ENCODE measurements at places on chromosomes 13 and 19.

- no peak for DNase-seq
These were observed 23.4 kb downstream of the CEBPG start for GRCh38 chr19:33396701-33397535.

GRCh38 chr19:51737924-51738323, 13.8 kb downstream of the FPR1 start:
- no peak for DNase-seq

GRCh38 chr19:51127755-51128154, 3.0 kb downstream of the SIGLEC9 start:
- no peak for DNase-seq

DNA sequence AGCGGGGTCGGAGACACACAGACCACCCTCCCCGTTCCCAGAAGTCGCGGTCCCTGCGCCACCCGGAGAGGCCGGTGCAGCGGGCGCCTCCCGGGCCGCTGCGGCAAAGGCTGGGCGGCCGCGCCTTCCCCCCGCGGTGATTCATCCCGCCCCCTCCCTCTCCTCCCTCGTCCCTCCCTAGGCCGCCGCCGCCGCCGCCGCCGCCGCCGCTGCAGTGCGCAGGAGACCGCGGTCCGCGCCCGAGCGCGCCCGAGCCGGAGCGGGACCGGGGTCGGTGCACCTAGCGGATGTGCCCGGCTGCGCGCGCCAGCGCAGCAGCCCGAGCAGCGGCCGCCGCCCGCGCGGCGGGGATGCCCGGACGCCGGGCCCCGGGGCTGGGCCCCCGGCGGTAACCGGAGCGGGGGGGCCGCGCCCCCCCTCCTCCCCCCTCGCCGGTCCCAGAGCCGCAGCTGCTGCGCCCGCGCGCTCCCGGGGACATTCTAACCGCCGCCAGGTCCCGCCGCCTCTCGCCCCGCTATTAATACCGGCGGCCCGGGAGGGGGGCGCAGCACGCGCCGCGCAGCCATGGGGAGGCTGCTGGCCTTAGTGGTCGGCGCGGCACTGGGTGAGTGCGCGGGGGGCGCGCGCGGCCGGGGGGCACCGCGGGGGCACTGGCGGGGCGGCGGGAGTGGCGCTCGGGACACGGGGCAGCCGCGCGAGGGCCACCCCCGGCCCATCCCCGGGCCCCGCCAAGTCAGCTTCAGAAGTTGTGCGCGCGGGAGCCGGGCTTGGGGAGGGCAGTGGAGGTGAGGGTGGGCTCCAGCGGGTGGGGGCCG, at the start of gene SCN1B:
Gene SCN1B (plus strand): TSS at position 214 of the 815 bp plus-strand sequence. CDS start 351 bp downstream, at position 565.
- no peak for DNase-seq

GRCh38 chr13:26779321-26779720, 18.7 kb upstream of the GPR12 start:
- DNase-seq = no peak

DNA sequence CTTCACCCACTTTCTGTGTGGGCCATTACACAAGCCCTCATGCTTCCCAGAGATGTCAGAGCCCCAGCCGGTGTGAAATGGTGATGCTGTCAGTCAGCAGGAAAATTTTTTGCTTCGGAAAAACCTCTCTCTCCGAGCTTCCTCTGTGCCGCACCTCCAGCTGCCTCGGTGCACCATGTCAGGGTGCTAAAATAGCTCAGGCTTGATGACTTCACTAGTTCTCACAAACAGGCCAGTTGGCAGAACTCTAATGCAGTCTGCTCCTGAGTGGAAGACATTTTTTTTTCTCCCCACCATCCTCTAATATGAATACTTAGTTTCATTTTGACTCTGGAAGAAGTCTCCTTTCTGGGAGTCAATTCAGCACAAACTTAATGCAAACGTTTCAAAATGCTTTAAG, 71.3 kb downstream of the KLF12 start:
- no peak for DNase-seq

DNA sequence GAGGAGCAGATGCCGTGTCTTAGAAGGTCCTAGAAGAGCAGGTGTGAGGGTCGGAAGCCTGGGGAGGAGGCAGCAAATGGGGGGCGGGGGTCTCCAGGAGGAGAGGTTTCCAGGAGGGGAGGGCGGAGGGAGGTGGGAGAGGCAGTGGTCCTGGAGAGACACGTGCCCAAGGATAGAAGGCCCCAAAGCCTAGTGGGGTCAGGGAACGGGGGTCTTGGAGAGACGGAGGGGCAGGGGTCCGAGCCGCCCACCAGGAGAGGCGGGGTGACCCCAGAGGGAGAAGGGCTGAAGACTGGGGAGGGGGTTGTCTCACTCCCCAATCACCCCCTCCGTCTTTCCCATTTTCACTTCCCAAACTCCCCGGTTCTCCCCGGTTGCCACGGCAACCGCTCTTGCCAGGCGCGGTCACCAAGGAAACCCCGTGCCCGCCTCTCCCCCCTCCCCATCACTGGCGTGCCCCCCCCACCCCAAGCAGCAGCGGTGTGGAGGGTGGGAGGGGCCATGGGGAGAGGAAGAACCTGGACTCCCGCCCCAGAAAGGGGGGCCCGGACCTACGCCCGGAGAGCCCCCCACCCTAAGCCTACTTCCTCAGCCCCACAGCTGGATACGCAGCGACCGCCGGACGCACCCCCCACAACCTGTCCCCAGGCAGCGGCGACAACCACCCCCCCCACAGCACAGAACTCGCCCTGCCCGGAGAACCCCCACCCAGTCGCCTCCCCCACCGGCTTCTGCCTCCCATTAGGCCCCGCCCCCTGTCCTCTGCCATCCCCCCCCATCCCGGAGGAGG, 988 bp downstream of the LRRC4B start:
- DNase-seq = no peak

DNA sequence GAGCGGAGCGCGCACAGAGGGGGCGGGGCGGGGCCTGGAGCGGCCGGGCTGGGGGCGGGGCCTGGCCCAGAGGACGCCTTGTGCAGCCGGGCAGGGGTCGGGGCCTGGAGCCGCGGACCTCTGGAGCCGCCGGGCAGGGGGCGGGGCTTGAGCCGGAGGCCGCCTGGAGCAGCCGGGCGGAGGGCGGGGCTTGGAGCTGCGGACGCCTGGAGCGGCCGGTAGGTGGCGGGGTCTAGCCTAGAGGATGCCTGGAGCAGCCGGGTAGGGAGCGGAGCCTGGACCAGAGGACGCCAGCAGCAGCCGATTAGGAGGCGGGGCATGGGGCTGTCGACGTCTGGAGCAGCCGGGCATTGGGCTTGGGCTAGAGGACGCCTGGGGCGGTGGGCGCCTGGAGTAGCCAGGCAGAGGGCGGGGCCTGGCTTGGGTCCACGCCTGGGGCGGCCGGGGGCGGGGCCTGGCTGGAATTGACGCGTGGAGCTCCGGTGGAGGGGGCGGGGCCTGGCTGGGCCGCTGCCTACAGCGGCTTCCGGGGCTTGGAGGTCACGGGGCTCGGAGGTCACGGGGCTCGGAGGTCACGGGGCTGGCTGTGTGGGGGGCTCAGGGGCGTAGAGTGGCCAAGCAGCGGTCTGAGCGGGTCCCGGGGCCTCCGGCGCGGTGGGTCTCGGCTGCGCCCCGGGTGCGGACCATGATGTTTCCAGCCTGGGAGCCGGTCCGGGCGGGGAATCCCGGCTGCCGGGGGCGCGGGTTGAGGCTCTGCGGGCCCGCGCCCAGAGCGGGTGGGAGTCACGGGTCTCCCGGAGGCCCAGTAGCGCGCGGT, at the start of gene ANKRD10:
Gene ANKRD10 (minus strand): TSS at position 13 of the 817 bp plus-strand sequence. CDS start 135 bp downstream, outside the sequence.
- DNase-seq = peak; percentile 97

DNA sequence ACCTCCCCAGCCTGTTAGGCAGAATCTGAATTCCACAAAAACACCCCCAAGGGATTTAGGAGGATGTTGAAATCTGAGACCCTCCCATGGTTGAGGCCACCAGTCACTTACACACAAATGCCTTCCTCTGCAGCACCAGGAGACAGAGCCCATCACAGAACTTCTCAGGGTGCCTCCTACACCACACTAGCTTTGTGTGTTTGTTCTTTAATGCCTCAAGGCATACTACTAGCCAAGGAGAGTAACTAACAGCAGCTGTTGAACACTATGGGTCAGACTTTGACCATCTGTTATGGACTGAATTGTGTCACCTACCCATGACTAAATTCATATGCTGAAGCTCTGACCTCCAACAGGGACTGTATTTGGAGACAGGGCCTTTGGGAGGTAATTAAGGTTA, 9.5 kb upstream of the MED26 start:
- no peak for DNase-seq

- no peak for DNase-seq
These were observed 1035.1 kb upstream of the PCDH20 start for GRCh38 chr13:62450759-62451158.

GRCh38 chr13:67932991-67933390, 702.9 kb upstream of the PCDH9 start:
- no peak for DNase-seq

GRCh38 chr19:1843646-1844394, 4.5 kb downstream of the REXO1 start:
- no peak for DNase-seq

DNA sequence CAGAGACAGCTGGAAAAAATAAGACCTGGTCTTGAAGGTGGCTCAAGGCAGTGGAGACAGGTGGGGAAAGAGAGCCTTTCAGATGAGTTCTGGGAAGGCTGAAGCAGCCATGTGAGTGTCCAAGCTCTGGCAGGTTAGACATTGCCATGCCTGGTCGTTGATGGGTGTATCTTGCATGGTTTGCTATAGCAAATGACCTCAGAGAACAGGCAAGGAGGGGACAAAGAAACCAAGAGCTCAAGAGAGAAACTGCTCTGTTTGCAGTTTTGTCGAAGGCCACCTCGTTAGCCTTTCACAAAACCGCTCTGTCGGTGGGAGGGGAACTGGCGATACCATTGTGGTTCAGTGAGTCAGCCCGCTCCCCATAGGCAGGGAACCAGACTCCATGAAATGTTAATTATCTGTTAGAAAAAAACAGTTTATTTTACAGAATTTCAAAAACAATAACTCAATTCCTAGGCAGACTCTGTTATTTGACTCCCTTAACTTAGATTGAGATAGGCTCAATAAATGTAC, 82.8 kb upstream of the ARGLU1 start:
- no peak for DNase-seq

GRCh38 chr13:77623806-77624205, 73.7 kb upstream of the SLAIN1 start:
- DNase-seq = no peak

- DNase-seq = no peak
These were observed 93.3 kb downstream of the OXGR1 start for GRCh38 chr13:96900986-96901385.

DNA sequence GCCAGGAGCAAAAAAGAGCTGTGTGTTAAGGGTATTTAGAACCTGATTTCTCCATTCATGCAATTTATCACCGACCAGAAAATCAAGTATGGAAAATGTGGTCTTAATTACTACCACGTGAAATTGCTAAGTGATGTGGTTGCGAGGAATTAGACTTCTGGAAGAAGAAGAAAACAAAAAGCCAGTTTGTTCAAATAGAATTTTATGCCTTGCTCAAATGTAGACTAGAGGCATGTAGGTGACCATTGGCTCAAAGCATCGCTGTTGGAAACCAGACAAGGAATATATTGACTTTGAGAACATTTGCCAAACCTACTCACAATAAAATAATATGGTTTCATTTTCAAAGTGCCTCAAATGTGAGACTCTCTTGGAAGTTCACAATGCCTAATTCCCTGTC, 57.3 kb upstream of the LRCH1 start:
- DNase-seq = no peak

GRCh38 chr19:46748325-46749109, 2.3 kb upstream of the STRN4 start:
- DNase-seq = no peak

GRCh38 chr13:27004326-27004725, 167.3 kb downstream of the USP12 start:
- DNase-seq = no peak

GRCh38 chr13:111152844-111153243, 37.7 kb downstream of the ARHGEF7 start:
- DNase-seq = no peak

DNA sequence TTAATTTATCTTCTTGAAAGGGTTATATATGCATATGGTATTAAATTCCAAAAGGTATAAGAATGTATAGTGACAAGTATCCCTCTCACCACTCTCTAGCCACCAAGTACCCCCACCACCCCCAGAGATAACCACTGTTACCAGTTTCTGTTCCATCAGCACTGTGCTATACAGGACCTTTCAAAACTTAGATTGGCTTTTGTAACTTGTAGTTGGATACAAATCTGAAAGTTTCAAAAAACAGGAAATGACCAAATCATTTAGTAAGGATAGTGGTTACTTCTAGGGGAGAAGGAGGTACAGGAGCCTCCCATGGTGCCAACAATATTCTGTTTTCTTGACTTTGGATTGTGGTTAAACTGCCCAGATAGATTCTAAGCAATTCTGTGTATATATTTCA, 56.7 kb downstream of the AKAP11 start:
- no peak for DNase-seq

DNA sequence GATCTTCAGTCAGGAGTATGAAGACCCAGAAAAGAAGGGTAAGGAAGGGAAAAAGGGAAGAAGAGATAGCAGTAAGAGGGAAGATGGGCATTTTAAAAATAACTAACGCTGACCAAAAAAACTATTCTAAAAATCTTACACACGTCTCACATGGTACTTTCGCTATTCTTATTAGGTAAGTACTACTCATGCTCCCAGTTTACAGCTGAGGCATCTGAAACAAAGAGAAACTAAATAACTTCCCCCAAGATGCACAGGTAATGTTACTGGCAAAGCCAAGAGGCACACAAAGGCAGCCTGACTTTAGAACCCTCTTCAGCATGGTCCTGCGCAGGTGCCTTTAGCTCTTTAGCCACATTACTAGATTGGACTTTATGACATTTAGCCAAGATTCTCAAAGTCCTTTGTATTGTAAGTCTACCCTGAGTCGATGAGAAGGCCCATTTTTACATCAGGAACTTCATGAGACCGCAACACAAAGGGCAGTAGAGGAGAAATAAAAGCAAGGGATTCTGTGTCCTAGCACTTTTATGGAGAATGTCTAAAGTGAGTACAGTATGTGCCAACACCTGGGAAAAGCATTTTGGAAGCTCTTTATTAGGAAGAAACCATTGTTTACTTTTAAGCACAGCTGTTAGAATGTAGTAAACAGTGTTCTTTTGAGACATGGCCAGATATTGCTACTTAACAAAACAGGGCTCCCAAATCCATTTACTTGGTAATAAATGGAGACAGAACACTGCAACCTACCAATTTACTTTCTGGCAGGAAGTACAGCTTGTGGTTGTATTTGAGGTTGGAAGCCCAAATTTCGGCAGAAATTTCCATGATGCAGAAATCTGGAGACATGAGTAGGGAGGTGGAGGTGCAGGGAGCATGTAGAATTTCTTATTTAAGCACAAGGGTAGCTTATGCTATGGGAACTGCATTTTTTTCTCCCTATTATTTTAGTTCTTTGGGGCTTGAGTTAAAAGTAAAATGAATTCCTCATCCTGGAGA, 250.7 kb downstream of the KCTD12 start:
- DNase-seq = no peak

DNA sequence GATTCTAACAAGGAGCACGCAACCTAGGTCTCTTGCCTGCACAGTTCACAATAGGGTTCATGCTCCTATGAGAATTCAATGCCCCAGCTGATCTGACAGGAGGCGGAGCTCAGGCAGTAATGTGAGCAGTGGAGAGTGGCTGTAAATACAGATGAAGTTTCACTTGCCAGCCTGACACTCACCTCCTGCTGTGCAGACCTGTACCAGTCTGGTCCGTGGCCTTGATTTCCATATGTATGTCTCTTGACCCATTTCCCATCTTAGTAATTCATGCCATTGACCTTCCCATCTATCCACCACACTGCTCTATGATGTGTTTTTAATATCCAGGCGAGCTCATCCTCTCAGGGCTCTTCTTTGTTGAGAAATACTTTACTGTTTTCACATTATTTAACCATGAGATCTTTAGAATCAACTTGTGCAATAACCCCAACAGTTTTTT, 95.2 kb downstream of the LRCH1 start:
- no peak for DNase-seq
